ENCODE measurements at places on chromosomes 4 and X.

DNA sequence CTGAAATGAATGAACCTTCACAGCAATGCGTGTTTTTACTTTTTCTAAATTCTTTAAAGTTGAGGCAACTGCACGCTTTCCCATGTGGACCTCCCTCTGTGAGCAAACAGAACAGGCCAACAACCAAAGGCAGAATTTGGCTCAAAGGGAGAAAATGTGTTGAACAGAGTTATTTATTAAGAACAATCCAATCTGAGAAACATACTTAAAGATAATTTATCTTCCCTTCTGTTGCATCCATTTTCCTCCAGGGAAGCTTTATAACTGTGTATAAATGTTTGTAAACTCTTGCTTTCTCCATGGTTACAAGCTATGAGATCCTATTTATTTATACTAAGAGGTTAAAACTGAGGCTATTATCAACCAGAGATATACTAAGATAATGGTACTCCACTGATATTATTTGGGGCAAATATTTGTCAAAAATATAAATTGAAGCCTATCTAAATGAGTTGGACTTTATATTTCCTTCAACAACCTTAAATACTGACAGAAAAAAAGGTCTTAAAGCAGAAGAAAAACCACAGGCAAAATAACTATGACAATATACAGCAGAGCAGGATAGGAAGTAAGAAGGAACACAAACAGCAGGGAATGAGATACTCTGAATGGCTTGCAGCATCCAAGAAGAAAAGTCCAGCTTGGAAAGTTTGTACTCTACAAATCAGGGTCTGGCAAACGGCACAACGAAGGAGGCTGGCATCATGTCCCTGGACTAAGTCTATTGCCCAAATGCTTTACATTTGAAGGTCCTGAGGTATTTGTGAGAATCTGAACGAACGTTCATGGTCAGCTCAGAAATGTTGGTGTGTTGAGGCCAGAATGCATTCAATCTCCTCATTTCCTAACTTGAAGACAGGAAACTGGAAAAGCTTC lies 663.2 kb upstream of the INTU start:
- DNase-seq, result no peak

- no peak for DNase-seq
Observed at GRCh38 chr4:97720869-97721432, 422.3 kb downstream of the STPG2 start.

GRCh38 chr4:90960433-90960832 lies 833.2 kb downstream of the CCSER1 start:
- no peak for DNase-seq

DNA sequence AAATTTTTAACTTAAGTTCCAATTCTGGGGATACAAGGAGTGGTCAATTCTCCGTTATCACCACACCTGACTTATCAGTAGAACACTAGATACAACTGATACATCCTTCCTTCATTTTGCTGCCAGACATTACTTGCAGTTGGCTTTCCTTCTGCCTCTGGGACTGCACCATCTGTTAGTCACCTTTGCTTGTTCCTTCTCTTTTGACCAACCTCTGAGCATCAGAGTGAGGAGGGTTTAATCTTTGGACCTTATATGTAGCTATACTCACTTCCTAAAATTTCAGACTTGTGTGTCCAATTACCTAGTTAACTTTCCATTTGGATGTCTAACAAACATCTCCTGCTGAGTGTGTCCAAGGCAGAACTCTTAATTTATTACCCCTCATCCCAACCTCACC lies 330.7 kb downstream of the PTTG2 start:
- no peak for DNase-seq

DNA sequence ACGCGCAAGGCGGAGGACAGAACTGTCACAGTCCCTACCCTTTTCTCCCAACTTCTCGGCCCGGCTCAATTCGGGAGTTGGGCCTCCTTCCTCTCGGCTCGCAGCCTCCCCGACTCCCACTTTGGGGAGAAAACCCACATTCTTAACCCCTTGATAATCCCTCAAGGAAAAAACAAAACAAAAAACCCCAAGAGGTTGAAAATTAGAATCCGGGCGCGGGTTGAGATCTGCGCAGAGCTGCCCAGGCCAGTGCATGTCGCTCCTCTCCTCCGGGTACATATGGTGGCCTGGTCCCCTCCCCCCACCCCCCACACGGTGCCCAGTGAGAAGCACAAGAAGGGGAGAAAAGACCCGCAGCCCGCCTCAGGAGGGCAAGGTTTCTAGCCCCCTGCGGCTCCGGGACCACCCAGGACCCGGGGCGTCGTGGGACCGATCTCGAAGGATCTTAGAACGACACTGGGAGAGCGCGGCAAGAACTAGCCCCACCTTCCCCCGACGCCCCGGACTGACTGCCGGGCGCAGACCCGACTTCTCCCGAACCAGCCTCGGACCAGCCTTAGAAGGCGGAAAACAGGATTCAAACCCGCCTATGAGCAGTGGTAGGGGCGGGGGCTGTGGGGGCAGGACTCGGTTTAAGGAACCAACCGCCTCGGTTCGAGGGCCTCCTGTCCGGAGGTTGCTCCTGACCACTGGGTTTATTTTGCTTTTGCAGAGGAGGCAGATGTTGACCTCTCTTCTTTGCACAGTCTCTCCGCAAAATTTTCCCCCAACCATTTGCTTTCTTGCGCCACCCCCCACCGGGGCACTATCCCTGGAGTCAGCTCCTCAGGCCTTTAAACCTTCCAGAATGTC lies 2.5 kb upstream of the PDGFRA start:
- no peak for DNase-seq

DNA sequence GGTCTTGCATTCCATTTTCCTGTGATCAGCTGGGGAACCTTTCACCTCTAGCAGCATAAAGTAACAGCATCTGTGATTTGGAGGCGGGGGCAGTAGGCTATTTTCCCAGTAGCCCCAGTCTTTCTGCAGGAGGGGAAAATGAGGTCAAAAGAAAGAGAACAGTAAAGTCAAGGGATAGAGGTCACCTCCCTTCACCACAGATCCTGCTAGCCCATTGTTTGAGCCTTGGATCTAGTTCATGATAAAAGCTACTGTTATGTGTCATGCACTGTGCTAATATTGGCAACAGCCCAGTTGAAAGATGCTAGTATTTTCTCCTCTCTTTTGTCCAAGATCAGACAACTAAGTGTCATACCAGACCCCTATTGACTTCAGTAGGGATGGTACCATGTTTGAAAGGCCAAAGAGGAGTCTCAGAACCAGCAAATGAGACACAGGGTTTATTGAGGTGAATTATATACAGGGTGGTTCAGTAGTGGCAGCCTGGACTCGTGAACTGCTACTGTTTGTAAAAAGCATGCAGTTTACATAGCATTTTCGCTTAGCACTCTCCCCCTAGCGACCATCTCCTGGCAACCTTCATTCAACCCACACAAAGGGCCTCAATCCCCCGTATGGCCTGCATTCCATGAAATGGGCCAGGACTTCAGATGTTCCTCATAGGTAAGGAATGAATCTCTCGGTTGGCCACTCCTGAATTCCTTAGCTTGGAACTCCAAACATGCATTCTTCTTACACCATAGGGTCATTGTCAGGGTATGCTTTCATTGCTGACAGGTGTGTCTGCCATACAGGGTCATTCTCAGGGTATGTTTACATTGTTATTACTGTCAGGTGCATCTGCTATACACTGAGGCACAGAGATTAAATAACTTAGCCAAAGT lies 170.0 kb upstream of the FRMPD4 start:
- DNase-seq, result no peak

GRCh38 chr4:7367864-7368277 lies 66.9 kb downstream of the PSAPL1 start:
- DNase-seq, result no peak

DNA sequence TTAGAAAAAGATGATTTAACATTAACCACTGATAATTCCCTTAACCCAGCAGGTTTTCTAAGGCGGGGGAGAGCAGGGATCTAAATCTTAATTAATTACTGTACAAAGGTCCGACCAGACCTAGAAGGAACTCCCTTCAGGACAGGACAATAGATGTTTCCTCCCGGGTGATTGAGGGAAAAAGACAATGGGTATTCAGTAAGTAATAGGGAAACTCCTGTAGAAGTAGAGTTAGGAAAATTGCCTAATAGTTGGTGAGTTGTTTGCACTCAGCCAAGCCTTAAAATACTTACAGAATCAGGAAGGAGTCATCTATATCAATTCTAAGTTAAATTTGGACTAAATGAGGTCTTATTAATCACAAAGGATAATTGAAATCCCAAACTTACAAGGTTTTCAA lies 5.8 kb upstream of the SRD5A3 start:
- no peak for DNase-seq

- DNase-seq, result no peak
Observed at GRCh38 chr4:137597752-137598430, 65.6 kb upstream of the PCDH18 start.

DNA sequence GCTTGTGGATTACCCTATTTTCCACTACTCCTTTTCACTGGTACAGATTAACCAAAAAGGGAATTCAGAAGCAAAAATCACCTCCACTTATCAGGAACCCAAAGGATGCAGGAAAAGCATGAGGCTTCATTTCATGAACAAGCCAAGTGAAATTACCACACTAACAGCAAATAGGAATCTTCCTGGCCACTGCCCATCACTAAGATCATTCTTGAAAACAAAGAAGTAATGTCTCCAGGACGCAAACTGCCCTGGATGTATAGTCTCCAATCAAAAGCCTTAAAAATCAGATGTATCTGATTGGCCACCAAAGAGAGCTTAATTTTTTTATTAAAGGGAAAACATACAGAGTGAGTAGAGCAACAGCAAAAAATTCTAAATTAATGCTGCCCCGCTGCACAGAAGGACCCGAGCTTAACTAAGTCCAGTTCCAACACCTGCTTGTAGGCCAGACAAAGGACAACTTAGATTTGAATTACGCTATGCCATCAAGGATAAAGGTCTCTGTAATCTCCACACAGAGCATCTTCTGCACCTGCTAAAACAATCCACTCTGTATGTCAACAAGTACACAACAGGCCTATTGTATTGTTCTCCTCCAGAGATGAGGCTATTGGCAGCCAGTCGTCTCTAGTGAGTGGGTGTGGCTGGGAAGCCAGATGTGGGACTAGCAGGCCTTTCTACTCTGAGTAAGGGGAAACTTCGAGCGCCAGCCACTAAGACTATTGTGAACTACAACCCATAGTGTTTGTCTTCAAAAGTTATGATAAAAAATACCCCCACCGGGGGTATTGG lies 12.4 kb downstream of the ZDHHC9 start:
- DNase-seq, result no peak

- DNase-seq, result no peak
Observed at GRCh38 chr4:113052379-113052951, 3.0 kb downstream of the ANK2 start.

GRCh38 chr4:80058740-80059139 lies 14.3 kb downstream of the ANTXR2 start:
- DNase-seq, result no peak

DNA sequence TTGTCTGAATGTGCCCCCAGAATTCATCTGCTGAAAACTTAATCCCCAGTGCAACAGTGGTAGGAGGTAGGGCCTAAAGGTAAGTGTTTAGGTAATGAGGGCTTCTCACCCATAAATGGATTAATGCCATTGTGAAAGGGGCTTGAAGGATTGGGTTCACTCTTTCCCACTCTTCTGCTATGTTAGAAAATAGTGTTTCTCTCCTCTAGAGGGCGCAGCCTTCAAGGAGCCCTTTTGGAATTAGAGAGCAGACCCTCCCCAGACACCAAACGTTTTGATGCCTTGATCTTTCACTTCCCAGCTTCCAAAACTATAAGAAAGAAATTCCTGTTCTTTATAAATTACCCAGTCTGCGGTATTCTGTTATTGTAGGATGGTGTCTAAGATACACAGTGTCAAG lies 706.4 kb downstream of the SMARCA1 start:
- no peak for DNase-seq

- DNase-seq, result no peak
Observed at GRCh38 chr4:187451776-187452175, 543.8 kb upstream of the ZFP42 start.

DNA sequence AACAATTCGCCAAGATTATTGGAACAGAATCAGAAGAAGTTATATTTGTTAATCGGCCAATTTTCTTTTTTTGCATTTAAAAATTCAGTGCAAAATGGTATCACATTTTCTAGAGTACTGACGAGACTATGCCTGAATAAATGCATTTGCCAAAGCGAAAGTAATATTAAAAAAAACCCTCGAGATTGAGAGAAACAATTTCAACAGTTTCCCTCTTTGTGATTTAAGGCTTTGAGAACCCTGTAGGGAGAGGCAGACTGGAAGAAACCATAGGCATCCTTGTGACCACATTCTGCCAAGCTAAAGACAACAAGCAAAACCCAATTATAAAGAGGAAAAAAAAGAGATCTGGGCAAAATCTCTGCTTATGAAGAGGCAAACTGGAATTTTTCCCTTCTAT lies 218.1 kb upstream of the GK2 start:
- no peak for DNase-seq

- DNase-seq, result no peak
Observed at GRCh38 chr4:24063731-24064130, 173.9 kb upstream of the PPARGC1A start.

GRCh38 chrX:71067712-71068043 lies 456 bp downstream of the SNX12 start:
- no peak for DNase-seq

GRCh38 chr4:153532636-153533035 lies 66.5 kb downstream of the TMEM131L start:
- DNase-seq, result no peak

GRCh38 chrX:155891446-155892210 lies 10.5 kb downstream of the VAMP7 start:
- no peak for DNase-seq

- no peak for DNase-seq
Observed at GRCh38 chr4:76802236-76803021, 95.5 kb downstream of the SOWAHB start.

GRCh38 chrX:39144323-39144722 lies 343.1 kb downstream of the MID1IP1 start:
- no peak for DNase-seq

- no peak for DNase-seq
Observed at GRCh38 chrX:92213786-92214185, 434.6 kb downstream of the PCDH11X start.

DNA sequence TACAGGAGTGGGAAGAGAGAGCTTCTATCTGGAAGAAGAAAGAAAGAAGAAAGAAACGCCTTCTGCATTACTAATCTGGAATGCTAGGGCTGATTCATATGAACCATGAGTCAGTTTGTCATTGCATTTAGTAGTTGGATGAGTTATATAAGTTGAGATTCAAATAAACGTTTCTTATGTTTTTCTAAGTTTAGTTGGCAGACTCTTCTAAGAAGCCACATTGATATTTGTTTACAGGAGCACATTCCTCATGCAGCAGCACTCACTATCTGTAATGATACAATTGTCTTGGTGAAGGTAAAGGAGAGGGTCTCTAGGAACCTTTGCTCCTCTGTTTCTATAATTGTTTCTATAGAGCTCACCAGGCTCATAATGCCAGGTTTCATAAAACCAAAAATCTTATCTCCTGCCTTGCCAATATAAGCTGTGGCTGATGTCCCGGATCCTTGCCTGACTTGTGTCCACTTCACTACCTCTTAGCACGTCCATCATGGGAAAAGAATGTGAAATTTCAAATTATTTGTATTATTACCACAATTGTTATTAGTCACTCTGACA lies 39.5 kb downstream of the HOPX start:
- DNase-seq, result no peak

- peak; percentile 40 for DNase-seq
Observed at GRCh38 chr4:10003666-10004065, 17.6 kb downstream of the SLC2A9 start.

Measured in stimulated activated CD8-positive, alpha-beta memory T cell treated with anti-CD3 and anti-CD28 coated beads, Interleukin-4, amount 100 ng/mL, for 48 hours (primary cell).